ENCODE measurements at places on chromosomes 16 and 17.

- DNase-seq: no peak
These were observed 197.2 kb downstream of the RBFOX3 start for GRCh38 chr17:79413611-79414010.

DNA sequence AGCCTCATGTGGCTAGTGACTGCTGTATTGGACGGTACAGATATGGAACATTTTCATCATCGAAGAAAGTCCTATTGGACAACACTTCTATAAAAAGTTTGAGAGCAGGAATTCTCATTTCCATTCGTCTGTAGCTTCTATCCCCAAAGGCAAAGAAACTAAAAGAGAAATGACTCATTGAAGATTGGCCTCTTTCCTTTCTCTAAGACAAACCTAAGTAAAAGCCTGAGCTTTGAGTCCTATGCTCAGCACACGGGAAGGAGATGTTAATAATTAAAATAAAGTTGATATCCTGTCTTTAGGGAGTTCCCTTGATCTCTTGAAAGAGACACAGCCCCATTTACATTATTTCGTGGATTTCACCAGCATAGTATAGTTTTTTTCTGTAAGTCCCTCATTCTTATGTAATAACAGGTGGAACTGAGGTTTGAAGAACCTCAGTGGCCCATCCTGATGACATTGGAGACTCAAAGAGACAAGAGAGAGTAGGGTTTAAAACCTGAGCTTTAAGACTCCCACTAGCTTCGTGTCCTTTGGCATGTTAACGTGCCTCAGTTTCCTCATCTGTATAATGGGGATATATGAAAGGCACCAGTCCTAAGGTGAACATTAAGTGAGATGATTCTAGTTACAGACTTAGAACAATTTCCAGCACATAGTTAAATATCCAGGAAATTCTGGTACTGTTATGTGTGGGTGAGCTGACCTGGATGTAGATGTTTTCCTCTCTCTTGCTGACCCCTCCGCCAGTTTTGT lies 174.0 kb downstream of the IRX3 start:
- DNase-seq: no peak

DNA sequence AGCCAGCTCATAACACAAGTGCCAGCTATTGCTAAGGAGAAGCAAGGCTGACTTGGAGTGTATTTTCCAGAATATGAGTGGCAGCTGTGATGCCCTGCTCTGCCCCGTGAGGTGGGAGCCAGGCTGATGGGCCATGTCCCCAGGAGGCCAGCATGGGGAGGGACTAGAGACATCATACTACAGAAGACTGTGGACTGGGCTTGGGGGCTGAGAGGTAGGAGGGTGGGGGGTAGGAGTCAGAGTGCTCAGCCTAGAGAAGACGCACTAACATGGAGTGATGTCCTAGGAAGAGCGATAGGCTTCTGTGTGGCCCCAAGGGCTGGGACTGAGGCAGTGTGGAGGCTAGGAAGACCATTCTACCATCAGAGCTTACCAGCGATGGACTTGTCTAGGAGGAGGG lies 143.7 kb downstream of the WSCD1 start:
- no peak for DNase-seq

- no peak for DNase-seq
These were observed 117.0 kb downstream of the ZNF778 start for GRCh38 chr16:89334461-89334860.

- no peak for DNase-seq
These were observed 70.8 kb downstream of the XPO6 start for GRCh38 chr16:28140788-28141618.

- DNase-seq: no peak
These were observed 144.3 kb upstream of the TNRC6C start for GRCh38 chr17:77814091-77814772.

DNA sequence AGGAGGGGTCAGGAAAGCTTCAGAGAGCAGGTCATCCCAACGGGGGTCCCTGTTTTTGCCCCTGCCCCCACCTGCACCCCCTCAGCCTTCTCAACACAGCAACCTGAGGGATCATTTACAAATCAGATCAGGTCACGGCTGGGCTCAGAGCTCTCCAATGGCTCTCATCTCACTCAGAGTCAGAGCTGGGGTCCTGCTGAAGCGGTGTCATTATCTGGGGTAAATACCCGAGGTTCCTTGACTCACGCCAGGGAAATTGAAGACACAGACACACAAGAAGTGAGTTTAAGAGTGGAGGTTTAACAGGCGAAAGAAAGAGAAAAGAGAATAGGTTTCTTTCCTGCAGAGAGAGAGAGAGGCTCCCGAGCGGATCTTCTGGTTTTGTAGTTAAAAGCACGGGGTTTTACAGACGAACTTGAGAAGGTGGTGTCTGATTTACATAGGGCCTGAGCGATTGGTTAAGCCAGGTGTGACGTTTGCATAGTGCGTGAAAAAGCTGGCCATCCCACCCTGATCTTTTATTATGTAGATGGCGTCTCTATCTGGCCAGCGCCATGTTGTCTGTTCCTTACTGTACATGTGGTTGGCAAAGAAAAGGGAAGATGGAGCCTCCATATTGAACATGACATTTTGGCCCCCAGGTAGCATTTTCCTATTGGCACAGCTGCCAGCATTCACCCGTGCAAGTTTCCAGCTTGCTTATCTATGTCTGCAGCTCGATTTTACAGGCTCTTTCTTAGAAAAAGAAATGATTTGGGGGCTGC lies 51.4 kb downstream of the WSB1 start:
- no peak for DNase-seq

DNA sequence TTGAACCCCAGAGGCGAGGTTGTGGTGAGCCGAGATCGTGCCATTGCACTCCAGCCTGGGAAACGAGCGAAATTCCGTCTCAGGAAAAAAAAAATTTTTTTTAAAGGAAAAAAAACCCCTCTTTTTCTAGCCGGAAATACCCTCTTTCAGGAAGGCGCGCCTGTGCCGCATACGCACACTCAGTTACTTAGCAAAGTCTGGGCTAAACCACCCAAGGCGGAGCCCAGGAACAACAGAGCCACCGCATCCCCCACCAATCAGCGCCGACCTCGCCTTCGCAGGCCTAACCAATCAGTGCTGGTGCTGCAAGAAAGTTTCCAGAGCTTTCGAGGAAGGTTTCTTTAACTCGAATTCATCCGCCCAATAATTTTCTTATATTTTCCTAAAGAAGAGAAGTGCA lies 510.4 kb downstream of the KCNJ18 start:
- no peak for DNase-seq
